ENCODE measurements at places on chromosomes 12 and 14.

GRCh38 chr12:91601054-91601453, 418.4 kb upstream of the DCN start:
- DNase-seq, result no peak

GRCh38 chr14:96586056-96586455, 83.9 kb downstream of the PAPOLA start:
- no peak for DNase-seq

- no peak for DNase-seq
Observed at GRCh38 chr12:103833891-103834290, 7.1 kb downstream of the NT5DC3 start.

- peak; percentile 34 for DNase-seq
Observed at GRCh38 chr14:69658664-69659261, 47.4 kb downstream of the SUSD6 start.

GRCh38 chr12:103279444-103279843, 216.3 kb downstream of the C12orf42 start:
- DNase-seq, result no peak

- DNase-seq, result peak; percentile 93
Observed at GRCh38 chr14:75454963-75455546, 27.2 kb downstream of the JDP2 start.

DNA sequence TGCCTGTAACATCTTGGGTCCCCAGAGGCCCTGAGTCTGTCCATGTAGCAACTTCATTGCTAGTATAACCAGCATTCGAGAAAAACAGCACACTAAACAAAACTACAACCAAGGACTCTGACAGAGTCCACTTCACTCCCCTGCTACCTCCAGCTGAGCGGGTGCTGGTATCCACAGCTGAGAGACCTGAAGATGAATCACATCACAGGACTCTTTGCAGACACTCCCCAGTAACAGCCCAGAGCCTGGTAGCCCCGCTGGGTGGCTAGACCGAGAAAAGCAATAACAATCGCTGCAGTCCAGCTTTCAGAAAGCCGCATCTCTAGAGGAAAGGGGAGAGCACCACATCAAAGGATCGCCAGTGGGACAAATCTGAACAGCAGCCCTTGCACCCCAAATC, 9.0 kb upstream of the IQSEC3 start:
- no peak for DNase-seq

DNA sequence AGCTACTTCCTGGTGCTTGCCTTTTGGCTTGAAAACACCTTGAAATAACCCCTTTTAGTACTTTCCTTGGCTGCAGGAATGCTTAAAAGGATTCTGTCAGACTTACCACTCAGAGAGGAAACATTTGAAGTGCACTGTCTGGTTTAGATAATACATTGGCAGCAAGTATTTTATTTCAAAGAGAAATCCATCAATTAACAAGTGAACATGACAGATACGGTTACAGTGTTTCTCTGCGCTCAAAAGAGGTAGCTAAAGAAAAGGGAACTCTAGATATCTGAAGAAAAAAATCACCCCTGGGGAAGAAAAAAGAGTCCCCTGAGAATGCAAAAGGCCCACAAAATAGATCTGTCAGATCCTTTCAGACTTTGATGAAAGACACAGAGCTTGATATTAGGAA, 421.9 kb downstream of the LRFN5 start:
- DNase-seq, result no peak

- DNase-seq, result peak; percentile 1
Observed at GRCh38 chr12:95663525-95663924, 112.2 kb upstream of the USP44 start.

- peak; percentile 88 for DNase-seq
Observed at GRCh38 chr12:124680863-124681778, 113.7 kb upstream of the NCOR2 start.

- no peak for DNase-seq
Observed at GRCh38 chr12:99706736-99707473, 59.4 kb downstream of the GARIN6 start.

DNA sequence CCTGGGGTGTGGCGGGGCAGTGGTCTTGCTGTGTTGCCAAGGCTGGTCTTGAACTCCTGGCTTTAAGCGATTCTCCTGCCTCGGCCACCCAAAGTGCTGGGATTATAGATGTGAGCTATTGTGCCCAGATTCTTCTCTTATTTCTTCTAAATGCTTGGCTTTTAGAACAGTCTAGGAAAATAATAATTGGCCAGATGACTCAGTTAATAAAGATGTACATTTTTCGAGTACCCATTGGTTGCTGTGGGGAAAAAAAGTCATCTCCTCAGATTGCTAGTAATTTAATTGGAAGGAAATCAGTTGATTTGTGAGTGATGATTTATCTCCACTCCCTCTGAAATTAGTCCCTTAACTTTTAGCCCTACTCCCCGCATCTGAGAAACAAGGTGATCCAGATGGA, 45.5 kb downstream of the CHST11 start:
- DNase-seq, result no peak

DNA sequence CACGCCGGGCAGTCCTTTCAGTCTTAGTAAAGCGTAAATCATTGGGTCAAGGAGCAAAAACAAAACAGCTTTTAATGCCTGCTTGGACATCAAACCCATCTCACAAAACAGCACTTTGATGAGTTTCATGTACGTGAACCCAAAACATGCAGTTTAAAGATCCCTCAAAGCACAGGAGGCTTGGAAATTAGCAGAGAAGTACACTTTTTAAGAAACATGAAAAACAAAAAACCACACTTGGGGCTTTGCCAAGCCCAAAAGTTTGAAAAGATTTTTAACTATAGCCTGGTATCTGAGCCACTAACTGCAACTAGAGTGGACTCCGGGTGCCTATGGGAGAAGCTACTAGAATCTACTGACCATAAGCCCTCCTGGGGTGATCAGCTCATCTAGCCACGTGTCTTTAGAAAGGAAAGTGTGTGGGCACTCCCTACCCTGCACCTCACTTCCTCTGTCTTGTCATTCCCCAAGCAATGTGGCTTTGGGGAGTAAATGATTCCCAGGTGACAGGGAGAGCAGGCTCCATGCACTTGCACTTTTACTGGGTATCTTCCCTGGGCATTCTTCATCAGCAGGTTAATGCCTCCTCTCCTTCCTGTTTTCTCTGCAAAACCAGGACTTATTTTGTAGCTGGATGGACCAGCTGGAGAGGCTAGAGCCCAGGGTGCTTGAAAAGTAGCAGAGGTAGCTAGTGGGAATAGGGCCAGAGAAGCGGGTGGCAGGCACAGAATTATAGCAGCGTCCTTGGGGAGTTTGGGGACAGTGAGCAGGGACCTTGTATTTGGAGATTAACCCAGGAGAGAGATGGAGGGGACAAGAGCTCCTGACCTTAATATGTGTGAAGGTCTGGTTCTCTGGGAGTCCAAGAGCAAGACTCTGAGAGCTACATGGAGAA, 339.3 kb downstream of the BCL11B start:
- DNase-seq, result no peak

GRCh38 chr12:75711271-75711670, 199.9 kb upstream of the KRR1 start:
- DNase-seq, result no peak

- DNase-seq, result peak; percentile 7
Observed at GRCh38 chr12:41437563-41437962, 249.4 kb downstream of the PDZRN4 start.

GRCh38 chr14:21098892-21099595, 589 bp upstream of the ZNF219 start:
- DNase-seq, result no peak

DNA sequence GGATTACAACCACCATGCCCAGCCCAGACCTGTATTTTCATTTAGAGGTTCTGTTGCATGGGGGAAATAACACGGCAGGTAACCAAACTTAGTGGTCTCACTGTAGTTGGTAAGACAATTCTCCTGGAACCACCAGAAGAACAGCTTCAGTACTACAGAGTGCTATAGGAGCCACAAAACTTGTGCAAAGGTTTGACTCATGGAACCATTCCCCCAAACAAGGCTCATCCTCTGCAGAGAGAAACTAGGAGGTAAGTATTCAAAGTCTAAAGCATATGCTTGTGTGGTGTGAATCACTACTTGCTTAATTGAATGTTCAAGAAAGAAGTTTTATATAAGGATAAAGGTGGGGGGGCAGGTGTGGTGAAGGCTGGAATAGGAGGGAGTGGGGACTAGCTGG, 58.7 kb downstream of the GNS start:
- no peak for DNase-seq

DNA sequence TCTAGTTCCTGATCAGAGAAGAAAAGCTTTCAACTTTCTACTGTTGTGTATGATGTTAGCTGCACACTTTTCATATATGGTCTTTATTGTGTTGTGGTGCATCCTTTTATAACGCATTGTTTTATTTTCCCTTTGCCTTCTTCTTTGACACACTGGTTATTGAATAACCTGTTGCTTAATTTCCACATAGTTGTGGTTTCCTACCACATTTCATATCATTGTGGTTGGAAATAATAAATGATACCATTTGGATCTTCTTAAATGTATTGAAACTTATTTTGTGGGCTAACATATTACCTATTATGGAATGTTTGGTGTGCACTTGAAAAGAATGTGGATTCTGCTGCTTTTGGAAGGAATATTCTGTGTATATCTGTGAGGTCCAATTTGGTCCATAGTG, 64.9 kb downstream of the GPHN start:
- peak; percentile 41 for DNase-seq

DNA sequence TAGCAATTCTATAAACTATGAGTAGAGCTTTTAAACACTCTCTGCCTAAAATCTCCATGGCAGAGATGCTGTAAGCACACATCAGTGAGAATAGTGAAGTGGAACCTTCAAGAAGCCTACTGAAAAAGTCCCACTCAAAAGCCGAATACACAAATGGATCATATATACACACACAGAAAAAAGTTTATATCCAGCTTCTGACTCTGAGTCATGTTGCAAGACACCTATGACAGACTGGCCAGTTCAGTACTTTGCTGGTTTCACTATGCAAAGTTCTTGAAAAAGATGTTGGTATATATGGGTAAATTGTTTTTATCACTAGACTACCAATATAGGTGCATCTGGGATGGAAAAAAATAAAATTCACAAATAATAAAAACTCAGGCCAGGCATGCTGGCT, 126.1 kb downstream of the KCNK10 start:
- DNase-seq, result no peak

- no peak for DNase-seq
Observed at GRCh38 chr12:76259106-76259505, 89.1 kb downstream of the BBS10 start.

DNA sequence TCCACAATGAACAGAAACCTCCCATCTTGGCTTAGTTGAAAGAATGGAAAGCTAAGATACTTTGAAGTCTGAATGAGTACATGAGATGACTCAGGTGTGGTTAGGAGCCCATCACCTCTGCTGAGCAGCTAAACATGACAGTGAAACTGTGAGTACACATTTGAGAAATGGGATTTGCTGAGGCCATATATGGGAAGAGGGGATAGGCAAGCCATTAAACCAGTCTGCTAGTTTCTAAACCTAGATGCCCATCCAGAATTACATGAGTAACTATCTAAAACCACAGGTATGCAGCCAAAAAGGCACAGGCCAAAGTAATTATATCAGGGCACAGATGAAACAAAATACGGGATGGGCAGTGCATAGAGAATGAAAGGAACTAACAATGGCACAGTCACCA, 41.2 kb downstream of the NKX2-1 start:
- DNase-seq, result no peak

DNA sequence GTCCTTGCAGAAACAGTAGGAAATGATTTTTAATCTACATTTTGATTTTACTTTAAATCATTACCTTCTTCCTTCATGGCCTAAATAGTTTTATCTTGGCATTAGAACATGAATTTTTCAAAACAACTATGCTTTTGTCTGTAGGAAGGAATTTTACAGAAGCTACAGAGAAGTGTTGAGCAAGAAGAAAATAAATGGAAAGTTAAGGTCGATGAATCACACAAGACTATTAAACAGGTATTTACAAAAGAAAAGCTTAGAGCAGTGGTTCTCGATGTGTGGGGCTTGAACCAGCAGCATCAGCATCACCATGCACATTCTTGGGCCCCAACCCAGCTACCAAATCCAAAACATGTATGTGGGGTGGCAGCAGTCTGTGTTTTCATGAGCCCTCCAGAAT, 91.6 kb downstream of the KTN1 start:
- DNase-seq, result peak; percentile 74

- DNase-seq, result peak; percentile 91
Observed at GRCh38 chr12:28780096-28780495, 369.0 kb upstream of the FAR2 start.

DNA sequence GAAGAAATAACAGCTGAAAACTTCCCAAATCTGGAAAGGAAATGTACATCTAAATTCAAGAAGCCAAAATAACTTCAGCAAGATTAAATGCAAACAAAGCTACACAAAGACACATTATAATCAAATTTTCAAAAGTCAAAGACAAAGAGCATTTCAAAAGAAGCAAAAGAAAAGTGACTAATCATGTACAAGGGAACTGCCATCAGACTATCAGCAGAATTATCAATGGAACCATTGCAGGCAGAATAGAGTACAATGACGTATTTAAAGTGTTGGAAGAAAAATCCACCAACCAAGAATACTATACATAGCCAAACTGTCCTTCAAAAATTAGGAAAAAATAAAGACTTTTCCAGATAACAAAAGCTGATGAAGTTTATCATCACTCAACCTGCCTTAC, 147.5 kb downstream of the NELL2 start:
- DNase-seq, result no peak

- DNase-seq, result no peak
Observed at GRCh38 chr14:102215576-102216250, 76.0 kb downstream of the WDR20 start.

DNA sequence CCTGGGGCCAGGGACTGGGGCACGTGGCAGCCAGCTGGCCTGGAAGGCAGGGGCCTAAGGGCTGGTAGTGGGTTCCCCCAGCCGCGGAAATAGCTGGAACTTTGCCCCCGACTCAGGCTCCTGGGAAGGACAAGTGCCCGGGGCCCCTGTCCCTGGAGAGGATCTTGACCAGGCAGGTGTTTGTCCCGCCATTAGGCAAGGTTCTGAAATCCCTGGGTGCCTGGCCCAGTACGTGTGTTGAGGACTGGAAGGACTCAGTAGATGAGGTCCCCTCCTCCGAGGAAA, 94.2 kb downstream of the B4GALNT3 start:
- DNase-seq, result no peak

GRCh38 chr14:22386924-22387775, 201.9 kb downstream of the DAD1 start:
- peak; percentile 48 for DNase-seq

DNA sequence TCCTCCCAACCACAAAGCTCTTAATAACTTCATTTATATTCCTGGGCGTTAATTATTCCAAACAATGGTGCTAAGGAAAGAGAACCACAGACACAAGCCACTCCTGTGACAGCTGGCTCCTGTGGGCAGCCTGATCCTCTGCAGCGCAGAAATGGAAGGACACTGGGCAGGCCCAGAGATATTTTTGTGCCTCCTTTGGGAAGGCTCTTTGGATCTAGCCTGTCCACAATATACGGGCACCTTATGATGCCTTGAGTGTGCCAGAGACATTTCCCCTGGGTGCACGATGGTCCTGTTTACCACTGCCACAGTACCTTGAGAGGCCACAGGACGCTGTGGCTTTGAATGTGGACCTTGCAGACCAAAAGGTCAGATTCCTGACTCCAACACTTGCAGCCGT, 2.1 kb downstream of the ASB2 start:
- no peak for DNase-seq

GRCh38 chr14:68015356-68016254, 196.0 kb downstream of the RAD51B start:
- no peak for DNase-seq

GRCh38 chr12:101256266-101256665, 23.6 kb upstream of the UTP20 start:
- DNase-seq, result no peak
